ENCODE measurements at places on chromosomes 13 and 19.
A peak's percentile ranks its signal among the peaks of the same experiment; 100 is the strongest.

GRCh38 chr13:38686577-38687245 is at the start of gene FREM2:
FREM2 (plus strand) TSS chr13:38687077; CDS start chr13:38687345, 268 bp downstream.
- H3K4me1 ChIP-seq: peaks cover 5% of the 10 kb centered on the region
- peak; percentile 92 for DNase-seq
- H3K4me3 ChIP-seq: peak within 1 kb of the TSS; percentile 97
- H3K27ac ChIP-seq: peak within 1 kb of the TSS; percentile 82

- H3K4me3 ChIP-seq: no peak overlapping the region
- peaks cover 87% of the 10 kb centered on the region for H3K36me3 ChIP-seq
- no peak for DNase-seq
- H3K27me3 ChIP-seq: no peaks in the 10 kb centered on the region
These were observed 16.2 kb downstream of the CAPN12 start for GRCh38 chr19:38727868-38728660.

DNA sequence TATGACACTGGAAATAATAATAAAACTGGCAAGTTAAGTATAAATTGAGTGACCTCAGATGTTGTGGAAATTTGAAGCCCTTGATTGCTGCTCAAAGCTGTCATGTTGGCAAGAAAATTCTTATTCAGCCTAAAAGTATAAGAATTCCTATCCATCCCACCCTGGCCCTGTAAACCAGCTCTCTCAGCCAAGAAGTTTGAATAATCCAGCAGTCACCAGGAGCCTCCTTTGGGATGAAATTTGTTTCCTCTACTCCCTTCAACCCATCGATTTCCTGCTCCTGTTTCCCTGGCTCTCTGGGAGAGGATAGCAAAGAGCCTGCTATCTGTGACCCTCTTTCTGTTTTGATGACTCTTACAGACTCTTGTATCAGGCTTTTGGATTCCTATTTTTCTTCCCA is 169.3 kb downstream of the LHFPL6 start:
- no peak overlapping the region for H3K4me3 ChIP-seq
- H3K27ac ChIP-seq: no peak overlapping the region
- no peaks in the 10 kb centered on the region for H3K27me3 ChIP-seq
- H3K36me3 ChIP-seq: peaks cover 6% of the 10 kb centered on the region

DNA sequence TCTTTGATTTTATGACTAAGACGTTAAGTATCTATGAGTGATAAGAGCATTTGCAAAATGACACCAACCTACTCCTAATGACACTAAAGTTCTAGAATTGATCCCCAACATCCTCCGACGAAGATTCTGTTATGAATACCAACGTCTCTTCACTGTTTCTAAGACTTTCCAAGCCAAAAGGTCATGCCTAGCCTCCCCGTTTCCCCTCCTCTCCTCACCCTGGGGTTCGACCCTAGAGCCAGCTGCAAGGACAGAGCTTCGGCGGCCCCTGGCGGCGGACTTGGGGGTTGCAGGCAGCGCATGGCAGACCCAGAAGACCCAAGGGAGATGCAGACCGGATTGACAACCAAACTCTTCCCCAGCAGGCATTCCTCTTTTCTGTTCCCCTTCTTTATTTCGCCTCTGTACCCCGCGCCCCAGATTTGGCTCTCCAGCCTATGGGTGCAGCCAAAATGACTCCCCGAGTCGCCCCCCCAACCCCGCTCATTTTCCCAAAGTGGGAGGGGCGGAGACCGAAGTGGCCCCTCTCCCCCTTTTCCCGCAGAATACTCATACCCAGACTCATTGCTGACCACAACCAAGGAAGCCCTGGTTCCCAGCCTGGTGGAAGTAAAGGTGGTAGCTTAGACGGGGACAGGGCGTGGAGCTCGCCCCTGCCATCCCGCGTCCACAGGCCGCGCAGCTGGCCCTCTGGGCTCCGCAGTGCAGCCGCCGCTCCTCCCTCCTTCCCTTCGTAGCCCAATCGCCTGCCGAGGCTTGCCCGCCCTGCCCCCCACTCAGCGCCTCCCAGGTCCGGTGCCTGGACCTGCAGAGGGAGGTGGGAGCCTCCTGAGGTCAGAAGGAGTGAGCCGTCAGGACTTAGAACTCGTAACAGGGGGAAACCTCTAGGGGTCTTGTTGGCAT is 4.1 kb upstream of the EML2 start:
- peak; percentile 82 for DNase-seq
- H3K27me3 ChIP-seq: peaks cover 10% of the 10 kb centered on the region
- H3K36me3 ChIP-seq: no peaks in the 10 kb centered on the region
- H3K27ac ChIP-seq: no peak overlapping the region
- H3K4me3 ChIP-seq: peak overlapping the region; percentile 46

DNA sequence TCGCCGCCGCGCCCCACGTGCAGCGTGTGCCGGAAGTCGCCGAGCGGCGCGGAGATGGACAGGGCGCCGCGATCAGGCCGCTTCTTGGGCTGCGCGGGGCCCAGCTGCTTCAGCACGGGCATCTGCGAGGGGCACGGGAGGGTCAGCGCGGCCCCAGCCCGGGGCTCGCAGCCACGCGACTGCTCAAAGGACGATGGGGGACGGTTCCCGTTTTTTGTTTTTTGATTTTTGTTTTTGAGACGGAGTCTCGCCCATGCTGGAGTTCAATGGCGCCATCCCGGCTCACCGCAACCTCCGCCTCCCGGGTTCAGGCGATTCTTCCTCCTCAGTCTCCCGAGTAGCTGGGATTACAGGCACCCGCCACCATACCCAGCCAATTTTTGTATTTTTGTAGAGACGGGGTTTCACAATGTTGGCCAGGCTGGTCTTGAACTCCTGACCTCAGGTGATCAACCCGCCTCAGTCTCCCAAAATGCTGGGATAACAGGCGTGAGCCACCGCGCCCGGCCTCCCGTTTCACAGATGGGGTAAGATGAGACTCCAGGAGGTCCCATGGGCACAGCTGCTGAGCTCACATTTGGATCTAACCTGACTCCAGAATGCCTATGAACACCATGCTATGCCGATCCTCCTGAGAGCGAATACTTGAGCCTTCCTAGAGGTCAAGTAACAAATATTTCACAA is 2.0 kb upstream of the LENG9 start:
- peaks cover 2% of the 10 kb centered on the region for H3K4me1 ChIP-seq
- H3K4me3 ChIP-seq: no peak overlapping the region
- no peaks in the 10 kb centered on the region for H3K27me3 ChIP-seq
- DNase-seq: no peak

GRCh38 chr13:50171590-50172282 is 156.5 kb downstream of the KCNRG start:
- no peak overlapping the region for H3K4me3 ChIP-seq
- H3K36me3 ChIP-seq: no peaks in the 10 kb centered on the region
- no peak for DNase-seq

DNA sequence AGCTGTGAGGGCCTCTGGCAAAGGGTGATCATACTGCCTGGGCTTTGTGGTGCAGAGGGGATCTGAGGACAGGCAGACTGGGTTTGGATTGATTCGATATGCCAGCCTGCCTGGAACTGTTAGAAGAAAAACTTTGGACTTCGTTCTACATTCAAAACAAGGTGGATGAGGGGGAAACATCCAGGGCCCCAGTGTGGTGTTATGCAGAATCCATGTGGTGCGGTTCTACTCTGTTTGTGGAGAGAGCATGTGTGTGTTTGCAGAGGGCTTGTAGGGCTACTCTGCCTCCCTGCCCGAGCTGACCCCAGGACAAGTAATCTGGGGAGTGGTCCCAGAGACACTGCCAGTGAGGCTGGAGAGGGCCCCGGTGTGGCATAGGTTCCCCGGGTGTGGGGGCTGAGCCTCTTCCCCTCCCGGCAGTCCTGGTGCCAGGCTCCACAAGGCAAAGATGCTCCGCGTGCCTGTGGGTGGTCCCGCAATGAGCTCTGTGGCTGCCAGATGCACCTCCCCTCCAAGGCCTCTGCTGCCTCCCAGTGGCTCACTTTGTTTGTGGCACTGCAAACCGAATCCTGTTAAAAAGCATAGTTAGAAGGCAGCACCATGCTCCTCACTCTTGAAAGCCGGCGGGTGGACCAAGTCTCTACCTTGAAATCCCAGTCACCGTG is 22.3 kb upstream of the TFDP1 start:
- no peak overlapping the region for H3K27ac ChIP-seq
- no peak overlapping the region for H3K4me3 ChIP-seq
- peak; percentile 65 for DNase-seq
- H3K4me1 ChIP-seq: peaks cover 1% of the 10 kb centered on the region
- H3K27me3 ChIP-seq: no peaks in the 10 kb centered on the region
- H3K36me3 ChIP-seq: no peaks in the 10 kb centered on the region

GRCh38 chr19:2848616-2849015 is 7.3 kb downstream of the ZNF555 start:
- DNase-seq: no peak
- no peak overlapping the region for H3K27ac ChIP-seq
- no peak overlapping the region for H3K4me3 ChIP-seq
- no peaks in the 10 kb centered on the region for H3K27me3 ChIP-seq
- H3K4me1 ChIP-seq: no peaks in the 10 kb centered on the region
- peaks cover 57% of the 10 kb centered on the region for H3K36me3 ChIP-seq

DNA sequence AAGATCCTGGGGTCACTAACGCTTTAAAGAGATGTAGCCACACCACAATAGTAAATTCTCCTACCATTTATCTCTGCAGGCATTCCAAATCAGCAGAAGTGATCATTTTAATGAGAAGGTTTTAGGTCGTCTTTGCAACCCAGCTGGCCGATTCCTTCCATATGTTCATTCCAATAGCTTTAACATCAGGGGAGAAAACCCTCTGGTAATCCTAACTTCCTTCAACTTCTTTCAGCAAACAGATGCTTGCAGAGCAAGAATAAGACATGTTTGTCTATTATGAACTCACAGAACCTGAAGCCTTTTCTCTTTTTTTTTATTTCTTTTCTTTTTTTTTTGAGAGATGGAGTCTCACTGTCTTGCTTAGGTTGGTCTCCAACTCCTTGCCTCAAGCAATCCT is 498.6 kb upstream of the SLITRK1 start:
- no peaks in the 10 kb centered on the region for H3K4me1 ChIP-seq
- no peak overlapping the region for H3K27ac ChIP-seq
- no peak overlapping the region for H3K4me3 ChIP-seq
- no peaks in the 10 kb centered on the region for H3K27me3 ChIP-seq
- no peaks in the 10 kb centered on the region for H3K36me3 ChIP-seq
- DNase-seq: no peak

- H3K27me3 ChIP-seq: no peaks in the 10 kb centered on the region
- H3K36me3 ChIP-seq: no peaks in the 10 kb centered on the region
- DNase-seq: no peak
- no peak overlapping the region for H3K4me3 ChIP-seq
- H3K4me1 ChIP-seq: no peaks in the 10 kb centered on the region
These were observed 114.3 kb upstream of the TDRD3 start for GRCh38 chr13:60282708-60283107.

- H3K4me1 ChIP-seq: no peaks in the 10 kb centered on the region
- H3K27ac ChIP-seq: no peak overlapping the region
- no peaks in the 10 kb centered on the region for H3K27me3 ChIP-seq
- H3K4me3 ChIP-seq: no peak overlapping the region
These were observed 59.5 kb downstream of the MYCBP2 start for GRCh38 chr13:77267362-77267761.

DNA sequence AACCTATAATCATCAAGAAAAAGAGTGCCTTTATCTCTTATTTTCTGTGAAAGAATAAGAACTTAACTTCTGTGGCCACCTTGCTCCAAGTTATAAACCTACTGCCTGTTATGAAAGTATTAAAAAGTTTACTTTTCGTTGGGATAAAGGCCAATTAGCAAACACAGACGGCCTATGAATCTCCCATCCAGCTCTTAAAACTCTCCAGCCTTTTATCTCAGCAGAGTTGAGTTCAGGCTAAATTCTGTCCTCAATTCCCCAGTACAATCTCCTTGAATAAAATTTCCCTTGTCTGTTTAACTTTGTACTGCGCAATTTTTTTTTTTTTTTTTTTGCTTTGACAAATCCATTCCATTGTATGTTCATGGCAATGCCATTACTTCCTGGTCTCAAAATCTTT is 1058.4 kb downstream of the SLITRK5 start:
- no peak overlapping the region for H3K27ac ChIP-seq
- DNase-seq: no peak
- no peak overlapping the region for H3K4me3 ChIP-seq

DNA sequence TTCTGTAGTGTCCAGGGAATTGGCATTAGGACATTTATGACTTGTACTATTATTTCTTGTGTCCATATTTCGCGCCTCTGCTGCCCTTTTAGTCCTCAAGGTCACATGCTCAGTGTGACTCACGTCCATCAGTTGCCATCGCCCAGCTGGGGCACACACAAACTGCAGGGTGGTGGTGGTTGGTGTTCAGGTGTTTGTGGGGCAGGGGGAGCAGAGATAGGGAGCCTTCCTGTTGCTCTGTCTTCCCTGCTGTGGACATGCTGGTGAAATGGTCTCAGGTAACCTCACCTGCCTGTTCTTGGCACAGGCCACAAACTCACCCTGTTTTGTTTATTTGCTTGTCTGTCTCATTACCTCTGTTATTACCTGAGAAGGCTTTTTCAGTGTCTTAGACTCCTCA is 22.4 kb downstream of the PRR12 start:
- H3K27me3 ChIP-seq: no peaks in the 10 kb centered on the region
- H3K27ac ChIP-seq: no peak overlapping the region
- no peak for DNase-seq
- no peaks in the 10 kb centered on the region for H3K4me1 ChIP-seq
- peaks cover 88% of the 10 kb centered on the region for H3K36me3 ChIP-seq

- H3K36me3 ChIP-seq: no peaks in the 10 kb centered on the region
- no peak overlapping the region for H3K4me3 ChIP-seq
- DNase-seq: no peak
- H3K27me3 ChIP-seq: peaks cover 38% of the 10 kb centered on the region
- H3K27ac ChIP-seq: no peak overlapping the region
These were observed 4.8 kb downstream of the LILRB5 start for GRCh38 chr19:54252243-54252642.

- peak; percentile 79 for DNase-seq
- peaks cover 5% of the 10 kb centered on the region for H3K4me1 ChIP-seq
- no peaks in the 10 kb centered on the region for H3K27me3 ChIP-seq
- H3K36me3 ChIP-seq: peaks cover 18% of the 10 kb centered on the region
- peak overlapping the region; percentile 93 for H3K27ac ChIP-seq
These were observed 1.9 kb downstream of the CNN2 start for GRCh38 chr19:1028062-1028926.

- H3K4me3 ChIP-seq: no peak overlapping the region
- H3K27ac ChIP-seq: no peak overlapping the region
- H3K4me1 ChIP-seq: no peaks in the 10 kb centered on the region
- H3K36me3 ChIP-seq: no peaks in the 10 kb centered on the region
- no peak for DNase-seq
These were observed 33.6 kb downstream of the MTMR6 start for GRCh38 chr13:25253702-25254101.

All from neuronal stem cell (in vitro differentiated cells).